ENCODE measurements at places on chromosomes 11 and 22.

DNA sequence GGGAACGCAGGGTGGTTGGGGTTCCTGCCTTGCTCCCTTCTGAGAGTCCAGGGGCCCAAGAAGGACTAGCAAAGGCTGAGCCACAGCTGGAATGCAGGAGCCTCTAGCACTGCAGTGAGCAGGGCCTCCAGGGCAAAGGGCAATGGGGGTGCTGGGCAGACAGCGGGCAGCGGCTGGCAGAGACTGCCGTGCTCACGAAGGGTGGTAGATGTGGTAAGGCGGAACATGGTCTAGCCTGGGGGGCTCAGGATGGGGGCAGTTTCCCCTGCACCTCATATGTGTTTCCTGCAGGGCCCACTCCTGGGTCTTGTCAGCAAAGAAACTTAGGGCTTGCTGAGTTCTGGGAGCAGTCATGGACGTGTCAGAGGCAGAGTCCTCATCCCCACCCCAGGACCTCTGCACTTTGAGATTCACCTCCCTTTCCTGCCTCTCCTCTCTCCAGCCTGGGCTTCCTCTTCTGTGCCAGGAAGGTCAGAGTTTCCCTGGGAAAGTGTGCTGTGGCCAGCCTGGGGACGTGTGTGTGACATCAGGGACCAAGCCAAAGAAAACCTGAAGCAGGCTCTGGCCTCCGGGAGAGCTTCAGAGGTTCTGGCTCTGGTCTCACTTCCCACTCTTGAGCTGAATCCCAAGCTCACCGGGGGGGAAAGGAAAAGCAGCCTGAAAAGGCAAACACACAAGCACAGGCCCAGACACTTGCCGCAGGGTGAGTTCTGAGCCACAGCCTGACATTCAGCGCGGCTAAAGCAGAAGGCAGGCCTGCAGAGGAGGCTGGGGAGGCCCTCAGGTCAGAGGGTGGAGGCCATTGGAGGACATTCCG lies 4.4 kb downstream of the MOGAT2 start:
- DNase-seq = no peak

- DNase-seq = peak; percentile 65
Measured at GRCh38 chr11:36306888-36307287, 10.8 kb downstream of the PRR5L start.

DNA sequence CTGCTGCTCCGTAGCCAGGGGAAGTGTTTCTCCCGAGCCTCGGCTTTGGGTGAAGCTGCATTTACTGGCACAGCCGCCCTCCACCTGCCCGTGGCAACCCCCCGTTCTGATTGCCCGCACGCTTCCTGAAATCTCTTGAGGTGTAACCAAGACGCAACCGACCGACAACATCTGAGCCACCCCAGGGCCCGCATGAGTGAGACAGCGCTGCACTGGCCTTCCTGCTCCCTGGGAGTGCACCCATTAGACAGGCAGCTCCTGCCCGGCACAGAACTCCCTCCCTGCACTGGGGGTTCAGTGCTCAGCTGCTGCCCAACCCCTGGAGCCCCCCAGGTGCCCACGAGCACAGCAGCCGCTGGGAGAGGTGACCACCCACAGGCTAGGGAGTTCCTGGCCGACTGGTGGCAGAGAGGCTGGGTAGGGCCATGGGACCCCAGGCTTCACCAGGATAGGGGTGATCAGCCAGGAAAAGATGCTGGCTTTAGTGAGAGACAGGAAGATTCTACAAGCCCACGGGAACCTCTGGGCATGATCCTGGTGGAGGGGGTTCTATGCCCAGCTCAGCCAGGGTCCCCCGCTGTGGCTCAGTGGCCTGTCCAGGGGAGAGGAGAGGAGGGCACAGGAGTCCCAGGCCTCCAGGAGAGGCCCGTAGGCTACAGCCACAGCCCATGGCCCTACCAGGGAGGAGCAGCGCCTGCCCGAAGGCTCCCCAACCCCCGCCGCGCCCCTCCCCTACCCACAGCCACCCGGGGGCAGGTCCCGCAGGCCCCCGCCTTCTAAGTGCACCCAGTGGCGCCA lies 14.6 kb downstream of the PLXNB2 start:
- DNase-seq = no peak

- peak; percentile 42 for DNase-seq
Measured at GRCh38 chr11:55707029-55707428, 45.0 kb downstream of the OR4C6 start.

DNA sequence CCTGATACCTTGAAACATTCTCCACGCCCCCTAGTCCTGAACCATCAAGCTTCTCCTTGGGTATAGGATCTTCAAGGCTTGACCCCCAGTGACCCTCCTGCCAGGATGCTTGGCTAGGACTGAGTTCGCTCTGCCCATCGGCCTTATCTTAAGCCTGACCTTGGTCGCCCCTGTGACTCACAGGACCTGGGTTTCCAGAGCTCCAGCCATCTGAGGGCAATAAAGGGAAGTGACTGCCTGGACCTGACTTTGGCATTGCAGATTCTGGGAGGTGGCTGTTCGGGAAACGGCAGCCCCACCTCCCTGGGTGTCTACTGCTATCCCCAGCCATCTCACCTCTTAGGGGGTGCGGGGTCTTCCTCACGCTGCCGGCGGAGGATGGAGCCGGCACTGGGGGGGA lies 15.4 kb downstream of the CARD10 start:
- DNase-seq = no peak

DNA sequence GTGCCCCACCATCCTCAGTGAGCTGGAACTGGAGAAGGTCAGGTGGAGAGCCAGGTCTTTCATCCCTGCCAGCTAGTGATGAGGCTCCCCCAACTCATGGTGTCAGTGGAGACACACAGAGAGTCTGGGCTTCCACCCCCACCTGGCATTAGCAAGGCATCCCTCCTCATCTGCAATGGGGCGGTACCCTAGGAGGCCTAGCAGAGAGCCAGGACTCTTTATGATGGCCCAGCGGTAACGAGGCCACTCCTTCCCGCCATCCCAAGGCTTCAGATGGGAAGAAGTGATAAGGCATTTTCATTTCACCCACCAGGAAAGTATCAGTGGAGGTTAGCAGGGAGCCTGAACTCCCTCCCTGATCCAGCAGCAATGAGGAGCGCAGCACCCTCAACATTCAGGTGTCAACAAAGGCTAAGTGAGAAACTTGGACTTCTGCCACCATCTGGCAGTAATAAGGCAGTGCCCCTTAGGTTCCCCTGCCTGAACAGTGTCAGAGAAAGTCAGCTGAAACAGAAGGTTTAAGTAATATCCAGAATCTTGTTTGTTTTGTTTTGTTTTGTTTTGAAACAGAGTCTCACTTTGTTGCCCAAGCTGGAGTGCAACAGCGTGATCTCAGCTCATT lies 40.5 kb upstream of the FBLN1 start:
- DNase-seq = no peak

GRCh38 chr22:19064354-19065054 lies 57.7 kb downstream of the DGCR2 start:
- no peak for DNase-seq

DNA sequence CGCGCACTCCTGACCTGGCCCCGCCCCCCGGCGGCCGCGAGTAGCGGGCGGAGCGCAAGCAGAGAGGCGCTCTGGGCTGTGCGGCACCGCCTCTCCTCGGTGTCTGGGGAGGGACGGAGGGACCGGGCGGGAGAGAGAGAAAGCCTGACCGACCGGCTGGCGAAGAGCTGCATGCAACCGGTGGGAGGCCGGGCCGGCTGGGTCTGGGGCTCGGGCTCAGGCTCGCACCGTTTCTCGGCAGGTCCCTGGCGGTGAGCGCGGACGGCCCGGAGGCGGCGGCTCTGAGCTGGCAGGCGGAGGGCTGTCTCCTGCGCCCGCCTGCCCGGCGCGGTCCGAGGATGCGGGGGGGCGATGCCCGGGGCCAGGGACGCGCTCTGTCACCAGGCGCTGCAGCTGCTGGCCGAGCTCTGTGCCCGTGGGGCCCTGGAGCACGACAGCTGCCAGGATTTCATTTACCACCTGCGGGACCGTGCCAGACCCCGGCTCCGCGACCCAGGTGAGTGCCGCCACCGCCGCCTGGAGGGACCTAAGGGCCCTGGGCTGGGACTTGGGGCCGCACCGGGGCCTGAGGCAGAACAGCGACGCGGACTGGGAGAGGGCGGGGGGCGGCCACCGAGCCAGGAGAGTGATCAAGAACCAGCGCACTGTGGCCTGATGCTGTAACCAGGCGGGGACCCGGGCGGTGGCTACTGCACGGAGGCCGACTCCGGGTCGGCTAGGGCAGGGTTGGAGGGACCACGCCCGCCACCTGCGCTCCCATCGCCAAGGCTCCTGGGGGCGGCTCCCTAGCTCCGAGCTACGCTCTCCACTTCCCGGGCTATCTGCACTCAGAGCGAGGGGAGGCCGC lies at the start of gene SYT9:
SYT9 (plus strand) TSS at position 69 of the 847 bp plus-strand sequence; CDS start at position 352, 283 bp downstream.
- no peak for DNase-seq

GRCh38 chr11:468493-468892 lies 18.4 kb downstream of the PTDSS2 start:
- no peak for DNase-seq
